Activated CD4-positive, alpha-beta T cell treated with anti-CD3 and anti-CD28 coated beads, Interleukin-2, amount 50 U/mL, for 48 hours (primary cell): ENCODE measurements at places on chromosomes 3 and 15.
A peak's percentile ranks its signal among the peaks of the same experiment; 100 is the strongest.

GRCh38 chr3:61777483-61777882, 216.1 kb downstream of the PTPRG start:
- DNase-seq: no peak

GRCh38 chr3:49723296-49723627, 489 bp downstream of the GMPPB start:
- peak; percentile 72 for DNase-seq

GRCh38 chr3:149476225-149476624, 1.7 kb downstream of the TM4SF4 start:
- DNase-seq: no peak

- no peak for DNase-seq
Measured at GRCh38 chr15:70016511-70016994, 81.2 kb downstream of the TLE3 start.

- DNase-seq: no peak
Measured at GRCh38 chr3:138879541-138880380, 45.0 kb upstream of the PIK3CB start.
